Spinal cord (tissue), 10 donors: ENCODE measurements at places on chromosomes 16 and 17. TPM values are rescaled to one million over a fixed set of nuclear protein-coding genes. Genes with fewer than 3 reads are reported as not detected.
A peak's percentile ranks its signal among the peaks of the same experiment; 100 is the strongest.

Gene CDH8
- total RNA-seq, result 70.7 TPM

- DNase-seq, result no peak
Observed at GRCh38 chr16:5020551-5020950, 13.2 kb downstream of the NAGPA start.

- peak; percentile 54 for DNase-seq
Observed at GRCh38 chr16:5615868-5616642, 518.5 kb upstream of the EEF2KMT start.

- no peak for DNase-seq
Observed at GRCh38 chr17:347309-347899, 5.2 kb downstream of the RPH3AL start.
